Effector CD8-positive, alpha-beta T cell (primary cell): ENCODE measurements at places on chromosomes 12 and 14.

DNA sequence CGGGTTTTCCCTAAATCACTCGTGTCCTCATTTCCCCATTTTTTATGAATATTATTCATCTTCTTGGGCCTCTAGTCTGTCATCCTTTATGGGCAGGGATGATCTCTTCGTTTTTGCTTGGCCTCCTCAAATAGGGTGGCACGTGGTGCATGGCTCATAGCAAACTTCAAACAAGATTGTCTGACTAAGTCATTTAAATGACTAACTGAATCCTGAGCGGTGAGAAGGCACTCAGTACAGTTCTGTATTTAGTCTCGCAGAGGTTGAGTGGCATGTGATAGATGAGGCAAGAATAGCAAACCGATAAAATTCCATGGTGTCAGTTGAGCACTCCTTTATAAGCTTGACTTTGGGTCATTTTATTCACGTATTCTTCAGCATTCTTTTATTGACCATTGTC lies 5.7 kb upstream of the JDP2 start:
- DNase-seq: no peak

DNA sequence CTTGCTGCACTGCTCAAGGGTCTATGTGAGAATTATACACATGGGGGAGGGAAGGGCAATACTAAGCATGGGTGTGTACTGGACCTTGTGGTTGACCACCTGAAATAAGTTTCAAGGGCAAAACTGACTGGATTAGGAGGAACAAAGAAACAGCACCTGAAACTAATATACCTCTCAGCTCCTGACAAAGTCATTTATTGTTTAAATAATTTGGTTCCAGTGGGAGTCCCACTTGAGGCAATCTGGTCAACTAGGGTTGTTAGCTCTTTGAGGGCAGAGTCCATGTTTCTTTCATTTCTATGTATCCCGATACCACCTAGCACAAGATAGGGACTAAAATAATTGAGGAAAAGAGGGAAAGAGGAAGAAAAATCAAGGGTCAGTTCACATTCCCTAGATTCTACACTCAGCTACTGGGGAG lies 45.5 kb downstream of the STXBP6 start:
- DNase-seq: no peak

DNA sequence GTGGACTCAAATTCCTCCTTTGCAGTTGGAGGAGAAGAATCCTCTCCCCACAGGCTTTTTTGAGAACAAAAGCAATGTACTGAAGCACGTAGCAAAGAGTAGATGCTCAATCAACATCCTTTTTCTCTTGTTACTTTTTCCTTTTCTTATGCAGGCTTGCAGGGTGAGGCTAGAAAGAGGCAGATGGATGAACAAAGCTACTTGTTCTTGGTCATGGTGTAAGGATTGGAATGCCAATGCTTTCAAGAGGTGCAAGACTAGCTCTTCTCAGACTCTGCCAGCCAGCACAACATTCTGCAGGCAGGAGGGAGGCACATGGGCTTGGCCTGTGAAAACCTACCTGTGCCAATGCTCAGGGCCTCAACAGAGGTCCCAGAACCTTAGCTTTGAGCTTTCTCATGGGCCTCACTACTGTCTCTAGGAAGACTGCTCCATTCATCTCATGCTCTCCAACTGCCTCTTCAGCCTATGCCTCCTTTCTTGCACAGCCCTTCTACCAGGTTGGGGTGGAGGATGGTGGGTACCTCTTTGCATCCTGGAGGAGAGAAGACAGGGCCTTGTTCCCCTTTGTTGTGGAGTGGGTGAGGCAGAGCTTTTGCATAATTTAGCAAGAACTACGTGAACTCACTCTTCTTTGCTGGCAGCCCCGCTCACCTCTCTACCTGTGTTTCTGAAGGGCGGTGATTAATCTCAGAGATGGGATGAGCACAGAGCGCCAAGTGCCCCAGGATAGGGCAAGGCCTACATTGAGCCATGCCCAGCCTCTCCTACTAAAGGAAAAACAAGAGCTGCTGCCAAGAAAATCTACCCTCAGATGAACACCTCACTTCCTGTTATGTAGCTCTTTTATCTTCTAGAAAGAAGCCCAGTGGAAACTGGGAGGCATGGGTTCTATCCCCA lies 1119.7 kb downstream of the VRK1 start:
- DNase-seq: no peak

GRCh38 chr14:70700955-70701585 lies 59.4 kb downstream of the TTC9 start:
- DNase-seq: no peak

DNA sequence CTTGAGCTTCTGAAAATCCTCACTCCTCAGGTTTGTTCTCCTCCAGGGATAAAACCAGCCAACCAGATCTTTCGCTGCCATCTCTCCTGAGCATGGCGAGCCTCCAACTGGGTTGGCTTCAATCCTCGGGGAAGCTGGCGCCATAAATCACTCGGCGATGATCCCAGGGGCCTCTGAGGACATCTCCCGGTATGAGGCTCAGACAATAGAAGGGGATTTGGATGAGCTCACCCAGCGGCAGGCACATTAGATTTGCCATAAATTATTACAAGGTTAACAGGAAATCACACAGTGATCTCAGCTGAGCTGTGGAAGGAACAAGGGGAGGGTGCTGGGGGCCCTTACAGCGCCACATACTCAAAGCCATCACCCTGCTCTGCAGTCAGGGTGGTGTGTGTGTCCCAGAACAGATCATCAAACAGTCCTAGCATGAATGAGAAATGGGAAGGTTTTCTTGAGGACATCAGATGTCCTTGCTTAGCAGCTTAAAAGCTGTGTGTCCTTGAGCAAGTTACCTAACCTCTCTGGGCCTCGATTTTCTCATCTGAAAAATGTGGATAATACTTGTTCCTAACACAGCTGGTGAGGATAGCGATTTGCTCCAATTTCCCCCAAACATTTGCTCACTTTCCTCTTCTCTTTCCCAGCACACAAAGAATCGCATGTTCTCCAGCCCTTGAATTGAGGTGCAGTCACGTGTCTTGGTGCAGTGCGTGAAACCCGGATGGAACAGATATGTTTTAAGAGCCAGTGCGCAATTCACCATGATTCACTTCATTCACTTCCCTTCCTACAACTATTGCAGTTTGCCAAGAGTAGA lies 142.8 kb downstream of the SCARB1 start:
- no peak for DNase-seq

DNA sequence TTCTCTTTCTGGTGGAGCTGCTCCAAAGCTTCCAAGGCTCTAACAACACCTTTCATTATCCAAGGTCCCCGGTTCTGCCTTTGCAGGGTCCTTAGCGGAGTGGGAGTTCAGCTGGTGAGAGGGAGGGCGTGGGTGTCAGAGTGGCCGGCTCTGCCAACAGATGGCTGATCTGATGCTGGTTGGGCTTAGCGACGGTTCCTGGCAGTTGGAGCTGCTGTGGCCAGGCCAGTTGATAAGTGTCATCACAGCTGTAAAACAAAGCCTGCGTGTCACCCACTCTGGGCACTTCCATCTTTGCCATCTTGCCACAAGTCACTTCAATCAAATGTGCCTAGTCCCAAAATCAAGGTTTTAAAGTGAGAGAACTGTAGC lies 36.3 kb downstream of the RIN3 start:
- no peak for DNase-seq

DNA sequence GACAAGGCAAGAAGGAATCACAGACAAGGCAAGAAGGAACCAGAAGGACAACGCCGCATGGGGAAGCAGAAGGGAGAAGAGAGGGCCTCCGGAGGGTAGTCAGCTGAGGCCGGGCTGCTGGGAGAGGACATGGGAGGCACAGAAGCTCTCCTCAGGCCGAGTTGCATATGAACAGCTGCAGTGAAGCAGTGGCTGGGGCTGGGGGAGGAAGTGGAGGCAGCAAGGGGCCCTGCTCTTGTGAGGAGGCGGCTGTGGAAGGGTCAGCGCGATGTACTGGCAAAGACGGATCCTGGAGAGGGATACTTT lies 22.0 kb upstream of the TMEM106C start:
- DNase-seq: no peak

- DNase-seq: no peak
These were observed 60.1 kb downstream of the TSPAN9 start for GRCh38 chr12:3137268-3137781.

GRCh38 chr12:60106214-60106613 lies 510.4 kb downstream of the SLC16A7 start:
- no peak for DNase-seq

GRCh38 chr12:10584415-10584814 lies 29.0 kb downstream of the MAGOHB start:
- no peak for DNase-seq

- DNase-seq: peak; percentile 29
These were observed 1098.7 kb downstream of the BCL11B start for GRCh38 chr14:98173305-98173704.

- no peak for DNase-seq
These were observed 23.0 kb upstream of the JDP2 start for GRCh38 chr14:75404847-75405246.

GRCh38 chr14:102055181-102055901 lies 31.5 kb downstream of the HSP90AA1 start:
- no peak for DNase-seq

- DNase-seq: no peak
These were observed 991.2 kb downstream of the VRK1 start for GRCh38 chr14:97788364-97788763.

- DNase-seq: no peak
These were observed 1.3 kb downstream of the GOLT1B start for GRCh38 chr12:21502872-21503271.

DNA sequence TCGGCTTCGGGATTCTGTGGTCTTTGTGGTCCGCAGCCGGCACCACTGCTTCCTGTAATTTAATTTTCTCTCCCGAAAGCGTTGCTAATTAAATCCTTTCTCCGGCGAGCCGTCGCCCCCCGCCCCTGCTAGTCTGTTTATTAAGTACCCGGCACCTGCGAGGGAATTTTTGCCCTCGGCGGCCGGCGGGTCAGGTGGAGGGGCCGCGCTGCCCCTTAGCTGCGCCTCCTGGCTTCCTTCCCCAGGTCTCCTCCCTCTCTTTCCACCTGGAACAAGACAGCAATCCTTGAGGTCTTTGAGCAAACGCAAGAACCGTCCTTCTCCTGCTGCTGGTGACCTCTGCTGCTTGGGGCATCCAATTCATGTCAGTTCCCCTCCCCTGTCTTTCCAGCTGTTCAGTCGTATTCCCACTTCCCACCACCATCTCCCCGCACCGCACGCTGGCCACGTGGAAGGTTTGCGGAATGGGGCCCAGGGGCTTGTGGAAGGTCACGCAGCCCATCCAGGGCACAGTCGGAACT lies 16.2 kb downstream of the ZDHHC22 start:
- DNase-seq: no peak

GRCh38 chr12:85348779-85349178 lies 68.8 kb downstream of the ALX1 start:
- DNase-seq: no peak

DNA sequence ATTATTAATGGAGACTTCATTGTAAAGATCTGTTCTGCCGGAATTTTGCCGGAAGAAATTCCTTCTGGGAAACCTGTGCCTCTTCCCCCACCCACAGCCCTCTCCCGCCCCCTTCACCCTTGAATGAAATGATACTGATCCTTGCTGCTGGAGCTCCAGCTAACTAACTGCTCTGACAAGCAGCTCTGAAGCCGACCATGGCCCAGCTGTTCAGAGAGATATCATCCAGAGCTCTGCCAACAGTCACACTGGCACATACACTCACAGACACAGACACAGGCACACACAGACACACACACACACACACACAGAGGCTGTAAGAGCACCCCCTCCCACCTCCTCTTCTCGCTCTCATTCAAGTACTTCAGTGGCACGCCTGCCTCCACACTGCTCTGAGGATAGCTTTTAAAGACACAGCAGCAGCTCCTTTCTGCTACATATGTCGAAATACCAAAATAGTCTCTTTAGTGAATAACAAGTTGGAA lies 88.6 kb downstream of the R3HDM2 start:
- DNase-seq: no peak

GRCh38 chr12:132418393-132418925 lies 71.5 kb upstream of the FBRSL1 start:
- DNase-seq: no peak

GRCh38 chr14:104026024-104026423 lies 59.5 kb upstream of the ASPG start:
- DNase-seq: no peak

DNA sequence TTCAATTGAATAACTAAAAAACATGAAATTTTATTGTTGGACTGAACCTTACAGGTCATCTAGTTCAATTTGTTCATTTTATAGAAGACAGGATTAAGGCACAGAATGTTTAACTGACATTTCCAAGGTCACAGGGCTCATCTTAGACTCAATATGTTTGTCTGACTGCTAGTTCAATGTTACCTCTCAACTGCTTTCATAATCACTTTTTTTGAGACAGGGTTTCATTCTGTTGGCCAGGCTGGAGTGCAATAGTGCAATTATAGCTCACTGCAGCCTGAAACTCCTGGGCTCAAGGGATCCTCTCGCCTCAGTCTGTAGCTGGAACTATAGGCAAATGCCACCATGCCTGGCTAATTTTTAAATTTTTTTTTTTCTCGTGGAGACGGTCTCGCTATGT lies 24.4 kb upstream of the ITGA5 start:
- no peak for DNase-seq

- DNase-seq: no peak
These were observed 191.6 kb downstream of the DUSP6 start for GRCh38 chr12:89160716-89161123.

DNA sequence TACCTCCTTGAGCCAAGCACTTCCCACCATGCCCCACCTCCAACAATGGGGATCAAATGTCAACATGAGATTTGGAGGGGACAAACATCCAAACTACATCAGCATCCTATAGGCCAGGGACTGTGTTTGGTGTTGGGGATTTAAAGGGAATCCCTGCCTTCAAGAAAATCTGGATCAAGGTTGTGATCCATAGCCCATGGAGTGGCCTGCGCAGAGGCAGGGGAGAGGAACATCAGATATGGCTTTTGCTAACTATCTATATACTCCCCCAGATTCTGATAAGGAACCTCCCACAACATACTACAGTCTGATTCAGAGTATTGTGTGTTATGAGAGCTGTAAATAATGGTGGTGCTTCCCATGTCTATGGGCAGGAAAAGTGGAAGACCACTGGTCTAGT lies 5.1 kb downstream of the KIF5A start:
- DNase-seq: no peak

DNA sequence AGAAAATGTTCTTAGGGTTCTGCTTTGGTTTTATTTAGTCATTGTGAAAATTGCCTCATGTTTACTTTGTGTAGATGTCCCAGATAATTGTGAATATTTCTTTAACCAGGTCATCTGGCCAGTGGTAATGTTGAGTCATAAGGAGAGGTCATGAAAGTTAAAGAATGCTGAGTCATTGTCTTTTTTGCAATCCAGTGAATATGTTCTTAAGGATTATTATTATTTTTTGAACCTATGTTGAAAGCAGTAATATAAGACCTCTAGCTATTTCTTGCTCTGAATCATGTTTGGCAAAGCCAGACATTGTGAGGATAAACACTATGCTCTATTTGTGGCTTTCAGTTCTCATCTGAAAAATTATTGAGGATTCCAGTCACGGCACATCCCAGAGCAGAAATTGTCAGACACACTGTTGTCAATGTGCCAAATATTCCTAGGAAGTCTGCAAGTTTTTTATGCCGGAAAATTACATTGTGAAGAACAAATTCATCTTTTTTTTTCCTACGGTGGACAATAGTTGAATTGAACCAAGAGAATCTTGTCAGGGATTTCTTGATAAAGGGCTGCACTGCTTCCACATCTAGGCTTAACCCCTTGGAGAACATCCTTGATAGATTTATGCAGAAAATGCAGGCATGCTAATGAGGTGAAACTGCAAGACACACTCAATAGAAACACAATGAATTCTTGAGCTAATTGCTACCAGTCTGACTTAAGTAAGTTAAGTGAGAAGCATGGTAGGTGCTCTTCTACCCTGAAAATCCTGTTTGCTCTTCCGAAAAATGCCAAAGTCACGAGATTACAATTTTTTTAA lies 369.6 kb downstream of the ATP23 start:
- no peak for DNase-seq
